ENCODE measurements at places on chromosomes 5 and 9.

- DNase-seq: no peak
These were observed 42.8 kb downstream of the RAPGEF1 start for GRCh38 chr9:131697097-131697496.

DNA sequence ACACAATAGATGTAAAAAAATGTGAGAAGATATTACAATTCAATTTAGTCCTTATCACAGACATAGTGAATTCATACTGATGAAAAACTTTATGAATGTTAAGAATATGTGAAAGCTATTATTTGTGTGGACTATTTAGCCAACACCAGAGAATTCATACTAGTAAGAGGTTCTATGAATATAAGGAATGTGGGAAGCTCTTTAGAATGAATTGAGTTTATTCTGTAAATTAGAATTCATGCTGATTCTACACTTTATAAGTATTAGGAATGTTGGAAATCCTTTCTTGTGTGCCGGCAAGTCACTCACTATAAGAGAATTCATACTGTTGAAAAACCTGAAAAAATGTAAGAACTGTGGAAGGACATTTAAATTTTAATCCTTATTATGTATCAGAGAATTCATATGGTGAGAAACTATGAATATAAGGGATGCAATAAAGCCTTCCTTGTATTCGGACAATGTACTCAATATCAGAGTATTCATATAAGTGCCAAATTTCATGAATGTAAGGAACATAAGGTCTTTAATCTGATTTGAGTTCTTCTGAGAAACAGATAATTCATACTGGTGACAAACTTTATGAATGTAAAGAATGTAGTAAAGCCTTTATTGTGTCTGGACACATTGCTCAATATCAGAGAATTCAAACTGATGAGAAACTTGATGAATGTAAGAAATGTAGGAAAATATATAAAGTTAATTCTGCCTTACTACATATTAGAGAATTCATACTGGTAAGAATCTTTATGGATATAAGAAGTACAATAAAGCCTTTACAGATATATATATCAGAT lies 21.6 kb upstream of the PCDHA1 start:
- DNase-seq: no peak

GRCh38 chr5:6858419-6858818 lies 145.2 kb downstream of the TENT4A start:
- no peak for DNase-seq

DNA sequence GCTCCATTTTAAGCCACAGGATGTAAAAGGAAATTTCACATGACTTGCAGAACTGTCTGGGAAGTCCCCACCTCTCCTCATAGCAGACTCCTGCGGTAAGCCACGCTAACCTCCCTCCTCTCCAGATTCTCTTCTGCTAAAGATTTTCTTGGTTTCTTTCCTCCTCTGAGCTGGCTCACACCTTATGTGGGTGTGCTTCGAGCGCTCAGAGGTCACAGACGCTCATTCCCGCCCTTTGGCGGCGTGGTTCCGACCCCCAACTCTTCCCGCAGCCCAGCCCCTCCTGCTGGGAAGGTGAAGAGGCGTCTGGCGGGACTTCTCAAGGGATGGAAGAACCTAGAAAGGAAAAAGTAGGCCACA lies 32.9 kb upstream of the CDK20 start:
- no peak for DNase-seq

DNA sequence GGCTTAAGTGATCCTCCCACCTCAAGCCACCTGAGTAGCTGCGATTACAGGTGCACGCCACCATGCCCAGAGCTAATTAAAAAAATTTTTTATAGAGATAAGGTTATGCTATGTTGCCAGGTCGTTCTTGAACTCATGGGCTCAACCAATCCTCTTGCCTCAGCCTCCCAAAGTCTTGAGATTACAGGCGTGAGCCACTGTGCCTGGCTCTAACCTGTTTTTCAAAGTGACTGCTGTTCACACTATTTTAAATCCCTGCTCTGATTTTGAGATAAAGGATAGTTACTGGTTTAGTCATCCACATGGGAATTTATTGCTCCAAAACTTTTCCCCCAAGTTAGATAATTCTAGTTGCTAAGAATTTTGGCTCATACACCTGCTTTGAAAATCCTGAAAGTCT lies 48.2 kb upstream of the MTMR12 start:
- no peak for DNase-seq

DNA sequence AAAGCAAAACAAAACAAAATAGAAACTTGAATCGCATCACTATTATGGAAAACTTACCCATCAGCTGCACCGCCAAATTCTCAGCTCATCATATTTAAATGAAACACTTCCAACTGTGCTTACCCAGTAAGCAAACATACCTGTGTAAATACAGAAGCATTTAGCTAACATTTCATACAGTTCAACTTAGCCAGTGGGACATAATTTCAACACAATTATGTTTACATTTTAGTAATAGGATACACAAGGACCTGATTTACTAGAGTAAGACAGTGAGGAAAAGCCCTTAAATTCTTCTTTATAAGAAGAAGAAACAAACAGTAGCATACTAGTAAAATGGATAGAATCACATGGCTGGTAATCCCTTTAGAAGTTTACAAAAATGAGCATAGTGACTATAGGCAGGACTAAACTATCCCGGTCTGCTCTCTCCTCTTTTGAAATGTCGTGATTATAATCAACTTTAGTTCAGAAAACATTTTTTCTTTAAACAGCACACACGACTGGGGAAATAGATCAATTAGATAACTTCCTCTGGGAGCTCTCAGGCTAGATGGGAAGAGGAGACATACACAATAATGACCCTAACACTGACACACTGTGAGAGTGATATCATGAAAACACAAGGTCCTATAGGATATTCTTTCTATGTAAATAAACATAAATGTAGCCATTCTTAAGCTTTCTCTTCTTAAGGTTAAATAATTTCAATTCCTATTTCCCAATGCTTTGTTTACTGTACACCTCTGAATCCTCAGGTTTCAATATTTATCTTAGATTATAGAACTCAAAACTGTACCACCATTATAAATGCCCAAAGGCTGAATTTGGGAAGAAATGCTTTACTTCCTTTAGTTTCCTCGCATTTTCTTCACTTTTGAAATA lies 15.9 kb upstream of the CDC20B start:
- DNase-seq: no peak

- no peak for DNase-seq
These were observed 306.4 kb downstream of the NTRK2 start for GRCh38 chr9:84975926-84976325.

GRCh38 chr5:134120386-134121138 lies 6.1 kb downstream of the TCF7 start:
- DNase-seq: no peak

GRCh38 chr9:129822898-129823541 lies 916 bp downstream of the TOR1A start:
- no peak for DNase-seq

DNA sequence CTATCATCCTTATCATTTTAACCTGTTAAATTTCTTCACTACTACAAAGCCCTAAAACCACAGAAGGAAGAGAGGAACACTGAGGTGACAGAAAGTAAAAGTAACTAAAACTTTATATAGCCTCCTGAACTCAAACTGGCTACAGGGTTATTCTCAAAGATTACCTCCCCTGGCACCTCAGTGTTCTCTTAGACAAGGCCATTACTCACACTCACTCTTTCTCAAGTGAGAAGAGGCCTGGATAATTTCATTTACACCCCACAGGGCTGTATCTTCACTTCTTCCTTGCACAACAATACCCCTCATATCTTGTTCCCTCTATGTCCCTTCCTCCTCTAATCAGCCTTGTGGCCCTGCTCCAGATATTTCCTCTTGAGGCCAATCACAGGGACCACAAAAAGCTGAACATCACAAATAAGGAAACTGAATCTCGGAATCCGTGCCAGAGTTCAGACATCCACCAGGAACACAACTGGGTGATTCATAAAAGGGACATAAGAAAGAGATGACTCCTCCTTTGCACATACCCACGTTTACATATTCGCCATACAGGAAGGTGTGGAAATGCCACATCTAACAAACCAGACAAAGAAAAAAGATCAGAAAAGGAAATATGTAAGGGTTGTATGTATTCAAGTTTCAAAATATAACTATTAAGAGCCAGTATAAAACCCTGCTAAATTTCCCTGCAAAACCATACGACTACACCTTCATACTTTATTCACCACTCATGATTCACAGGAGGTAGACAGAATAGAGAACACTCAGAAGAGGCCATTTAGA lies 1.7 kb upstream of the KLHL3 start:
- DNase-seq: no peak

DNA sequence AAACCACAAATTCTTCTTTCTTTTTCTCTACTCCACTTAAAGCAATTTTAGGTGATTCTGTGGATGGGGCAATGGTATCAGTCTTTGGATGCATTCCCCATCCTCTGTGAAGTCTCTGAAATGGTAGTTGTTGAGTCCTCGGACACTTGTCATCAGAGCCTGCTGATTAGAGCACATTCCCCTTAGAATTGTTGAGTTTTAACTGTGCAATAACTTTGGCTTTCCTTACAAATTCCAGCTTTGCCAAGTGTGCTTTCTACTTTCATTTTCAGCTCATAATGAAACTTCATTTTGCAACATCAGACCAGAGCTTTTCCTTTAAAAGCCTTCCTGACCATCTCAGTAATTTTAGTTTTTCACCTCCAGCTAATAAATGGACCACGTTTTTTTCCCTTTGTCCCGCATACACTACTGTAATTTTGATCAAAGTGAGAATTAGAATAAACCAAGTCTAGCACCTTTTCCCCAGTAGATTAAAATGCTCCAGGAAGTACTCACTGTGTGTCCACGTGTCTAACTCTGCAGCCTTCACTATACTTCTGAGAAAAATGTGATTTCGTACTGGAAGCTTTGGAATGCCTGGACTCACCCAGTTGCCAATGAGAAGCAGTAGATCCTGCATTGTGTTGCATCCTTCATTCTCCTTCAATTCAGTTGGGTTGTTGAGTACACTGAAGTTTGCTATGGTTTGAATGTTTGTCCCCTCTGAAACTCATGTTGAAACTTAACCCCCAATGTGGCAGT lies 135.6 kb downstream of the NTRK2 start:
- no peak for DNase-seq

DNA sequence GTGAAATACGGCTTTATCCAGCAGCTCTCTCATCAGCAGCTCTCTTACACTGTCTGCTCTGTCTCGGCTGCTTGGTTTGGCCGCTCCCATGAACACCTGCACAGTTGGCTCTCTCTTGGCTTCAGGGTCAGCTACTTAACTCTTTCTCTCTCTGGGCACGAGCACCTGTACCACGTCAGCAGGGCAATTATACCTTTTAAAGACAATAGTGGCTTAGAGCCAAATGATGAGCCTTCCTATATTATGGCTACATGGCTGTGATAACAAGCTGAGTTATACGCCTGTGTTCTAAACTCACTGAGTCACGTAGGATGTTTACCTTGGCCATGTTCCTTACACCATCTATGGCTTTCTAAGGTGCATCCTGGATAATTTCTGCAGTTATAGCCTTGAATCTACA lies 69.2 kb upstream of the CTNND2 start:
- no peak for DNase-seq

DNA sequence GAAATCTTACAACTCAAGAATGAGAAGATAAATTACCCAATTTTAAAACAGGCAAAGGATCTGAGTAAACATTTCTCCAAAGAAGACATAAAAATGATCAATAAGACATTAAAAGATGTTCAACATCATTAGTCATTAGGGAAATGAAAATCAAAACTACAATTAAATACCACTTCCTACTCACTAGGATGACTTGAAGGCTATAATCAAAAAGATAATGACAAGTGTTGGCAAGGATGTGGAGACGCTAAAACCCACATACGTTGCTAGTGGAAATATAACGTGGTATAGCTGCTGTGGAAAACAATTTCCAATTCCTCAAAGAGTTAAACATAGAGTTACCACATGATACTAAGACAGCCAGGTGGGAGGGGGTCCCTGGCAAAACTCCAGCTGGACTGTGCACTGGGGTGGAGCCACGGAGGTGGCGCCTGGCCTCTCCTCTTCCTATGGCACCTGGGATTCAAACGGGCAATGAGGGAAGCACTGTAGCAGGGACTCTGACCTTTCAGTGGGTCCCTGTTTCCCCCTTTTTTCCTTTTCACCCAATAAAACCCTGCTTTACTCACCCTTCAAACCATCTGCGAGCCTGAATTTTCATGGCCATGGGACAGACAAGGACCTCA lies 5.9 kb downstream of the ARSB start:
- DNase-seq: no peak

GRCh38 chr9:135902655-135903357 lies 4.5 kb downstream of the CAMSAP1 start:
- no peak for DNase-seq

DNA sequence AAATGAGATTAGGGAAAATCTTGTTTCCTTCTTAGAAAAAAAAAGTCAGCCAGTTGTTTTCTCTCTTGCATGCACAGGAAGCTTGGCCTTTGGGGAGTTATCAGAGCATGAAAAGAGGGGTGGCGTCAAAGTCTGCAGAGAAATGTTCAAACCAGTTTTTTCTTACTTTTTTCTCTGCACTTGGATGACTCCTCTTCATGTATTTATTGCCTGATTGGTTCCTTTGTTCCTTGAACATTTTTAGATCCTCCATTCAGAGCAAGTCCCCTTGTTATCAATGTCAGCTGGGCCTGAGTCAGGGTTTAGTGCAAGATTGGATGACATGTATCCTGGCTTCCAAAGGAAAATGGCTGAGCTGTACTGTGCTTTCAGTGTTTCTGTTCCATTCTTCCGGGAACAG lies 392.6 kb upstream of the BRINP1 start:
- DNase-seq: no peak

DNA sequence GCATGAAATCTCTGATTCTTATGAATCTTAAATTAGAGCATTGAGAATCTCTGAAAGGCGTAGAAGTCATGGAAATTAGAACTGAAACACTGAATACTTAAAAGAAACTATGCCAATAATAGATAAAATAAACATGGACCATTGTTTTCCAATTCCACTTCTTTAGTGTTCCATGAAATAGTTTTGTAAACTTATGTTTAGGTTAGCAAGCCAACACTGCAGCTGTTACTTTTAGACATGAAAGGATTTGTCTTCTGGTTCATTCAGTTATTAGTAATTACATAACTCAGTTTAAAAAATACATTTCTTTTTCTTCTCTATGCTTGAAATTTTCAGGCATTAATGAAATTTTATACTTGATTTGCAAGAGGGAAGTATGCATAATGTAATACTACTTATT lies 733.4 kb upstream of the NUDT12 start:
- no peak for DNase-seq

DNA sequence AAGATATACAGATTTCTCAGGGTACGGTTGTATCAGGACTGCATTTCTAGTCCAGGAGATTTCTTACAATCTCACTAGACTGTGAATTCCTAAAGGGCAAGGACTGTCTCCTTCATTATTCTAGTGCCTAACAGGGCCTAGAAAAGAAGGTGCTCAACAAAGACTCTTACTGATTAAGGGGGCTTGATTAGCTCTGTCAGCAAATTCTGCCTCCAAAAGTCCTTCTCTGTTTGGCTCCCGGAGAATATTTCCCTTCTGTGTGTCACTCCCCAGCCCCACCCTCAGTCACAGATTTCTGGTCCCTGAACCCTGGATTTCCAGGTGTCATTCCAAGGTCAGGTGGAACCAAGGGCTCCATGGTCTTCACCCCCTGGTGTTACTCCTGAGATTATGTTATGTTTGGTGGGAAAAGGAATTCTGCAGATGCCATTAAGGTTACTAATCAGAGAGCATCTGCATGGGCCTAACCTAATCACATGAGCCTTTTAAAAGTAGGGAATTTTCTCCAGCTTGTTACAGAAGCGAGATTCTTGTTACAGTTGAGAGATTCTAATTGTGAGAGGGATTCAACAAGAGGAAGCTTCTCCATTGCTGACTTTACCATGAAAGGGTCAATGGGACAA lies 167.7 kb upstream of the LHFPL2 start:
- no peak for DNase-seq
